ENCODE measurements at places on chromosomes 6 and 20.

GRCh38 chr6:34235307-34236130 lies 1.2 kb upstream of the HMGA1 start:
- peak; percentile 33 for DNase-seq

DNA sequence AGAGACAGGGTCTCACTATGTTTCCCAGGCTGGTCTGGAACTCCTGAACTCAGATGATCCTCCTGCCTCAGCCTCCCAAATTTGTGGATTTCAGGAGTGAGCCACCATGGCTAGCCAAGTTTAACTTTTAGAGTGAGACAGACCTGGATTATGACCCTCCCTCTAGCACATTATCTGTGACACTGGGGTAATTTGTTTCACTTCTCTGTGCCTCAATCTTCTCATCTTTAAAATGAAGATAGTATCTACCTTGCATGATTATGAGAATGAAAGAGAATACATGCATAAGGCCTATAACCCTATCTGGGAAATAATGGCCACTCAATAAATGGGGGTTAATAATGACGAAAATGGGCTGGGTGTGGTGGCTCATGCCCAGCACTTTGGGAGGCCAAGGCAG lies 373.6 kb downstream of the SYNE1 start:
- DNase-seq = no peak

- no peak for DNase-seq
Measured at GRCh38 chr20:52746190-52746589, 226.0 kb upstream of the TSHZ2 start.

GRCh38 chr6:51972659-51973058 lies 114.8 kb downstream of the PKHD1 start:
- DNase-seq = no peak

- no peak for DNase-seq
Measured at GRCh38 chr20:4769328-4769727, 47.6 kb downstream of the PRND start.

- DNase-seq = no peak
Measured at GRCh38 chr6:126102358-126102757, 116.0 kb downstream of the TRMT11 start.

DNA sequence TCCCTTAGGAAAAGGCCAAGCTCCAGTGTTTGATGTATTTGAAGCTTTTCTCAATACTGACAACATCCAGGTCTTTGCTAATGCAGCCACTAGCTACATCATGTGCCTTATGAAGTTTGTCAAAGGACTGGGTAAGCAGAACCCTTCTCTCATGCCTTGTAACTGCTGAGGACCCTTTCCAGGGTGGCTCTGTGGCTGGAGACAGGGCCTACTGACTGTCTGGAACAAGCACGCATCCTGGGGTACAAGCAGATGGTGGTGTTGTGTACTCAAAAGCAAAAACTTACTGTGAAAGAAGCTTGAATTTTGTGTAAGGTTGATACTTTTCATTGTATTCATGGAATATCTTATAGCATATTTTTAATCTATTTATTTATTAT lies 69.0 kb upstream of the SMIM28 start:
- DNase-seq = no peak

- no peak for DNase-seq
Measured at GRCh38 chr6:29739136-29739881, 16.1 kb downstream of the HLA-F start.

DNA sequence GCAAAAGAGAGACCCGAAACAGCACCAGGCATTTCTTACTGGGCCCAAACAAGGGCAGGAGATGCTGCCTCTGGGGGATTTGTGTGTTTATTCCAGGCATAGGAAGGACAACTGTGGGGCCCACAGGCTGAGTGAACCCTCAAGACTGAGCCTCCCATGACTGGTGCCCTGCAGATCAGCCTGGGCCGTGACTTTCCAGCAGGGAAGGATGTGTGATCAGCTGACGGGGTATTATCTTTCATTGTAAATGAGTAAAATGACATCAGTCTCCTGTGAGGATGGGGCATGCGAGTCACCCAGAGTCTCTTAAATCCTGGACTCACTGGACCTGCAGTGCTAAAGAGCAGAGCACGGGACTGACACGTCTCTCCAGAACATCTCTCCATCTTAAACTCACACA lies 3.9 kb upstream of the TEAD3 start:
- no peak for DNase-seq

DNA sequence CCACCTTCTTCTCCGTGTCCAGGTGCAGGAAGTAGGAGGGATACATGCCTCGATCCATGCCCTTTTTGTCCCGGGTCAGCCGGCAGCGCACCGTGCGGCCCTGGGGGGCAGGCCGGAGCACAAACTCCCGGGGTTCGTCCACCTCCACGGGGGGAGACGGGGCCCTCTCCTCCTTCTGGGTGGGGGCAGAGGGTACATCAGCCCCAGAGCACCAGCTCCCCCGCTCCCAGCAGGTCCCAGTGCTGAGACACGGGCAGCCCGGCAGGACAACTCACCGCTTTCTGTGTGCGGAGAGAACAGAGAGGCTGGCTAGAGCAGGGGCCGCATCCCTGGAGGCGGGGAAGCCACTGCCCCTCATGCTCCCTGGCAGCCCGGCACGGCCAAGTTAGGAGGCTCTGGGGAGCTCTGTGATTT lies 6.7 kb downstream of the TULP1 start:
- no peak for DNase-seq

- no peak for DNase-seq
Measured at GRCh38 chr20:13447385-13448180, 191.1 kb downstream of the TASP1 start.

- no peak for DNase-seq
Measured at GRCh38 chr6:152943260-152943897, 39.5 kb downstream of the FBXO5 start.

DNA sequence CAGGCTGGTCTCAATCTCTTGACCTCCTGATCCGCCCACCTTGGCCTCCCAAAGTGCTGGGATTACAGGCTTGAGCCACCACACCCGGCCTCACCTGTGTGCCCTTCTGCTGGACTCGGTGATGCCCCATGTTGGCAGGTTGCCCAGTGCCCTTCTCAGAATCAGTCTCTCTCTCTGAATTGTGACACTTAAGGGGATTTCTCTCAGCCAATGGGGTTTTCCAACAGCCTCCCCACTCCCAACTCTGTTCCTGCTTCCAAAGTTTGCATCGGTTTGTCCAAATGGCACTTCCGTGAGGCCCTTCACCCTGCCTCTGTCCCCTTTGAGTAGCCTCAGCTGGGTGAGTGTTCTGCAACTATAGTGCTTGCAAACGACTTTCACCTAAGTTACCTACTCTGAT lies 3.1 kb upstream of the MRPS10 start:
- no peak for DNase-seq

DNA sequence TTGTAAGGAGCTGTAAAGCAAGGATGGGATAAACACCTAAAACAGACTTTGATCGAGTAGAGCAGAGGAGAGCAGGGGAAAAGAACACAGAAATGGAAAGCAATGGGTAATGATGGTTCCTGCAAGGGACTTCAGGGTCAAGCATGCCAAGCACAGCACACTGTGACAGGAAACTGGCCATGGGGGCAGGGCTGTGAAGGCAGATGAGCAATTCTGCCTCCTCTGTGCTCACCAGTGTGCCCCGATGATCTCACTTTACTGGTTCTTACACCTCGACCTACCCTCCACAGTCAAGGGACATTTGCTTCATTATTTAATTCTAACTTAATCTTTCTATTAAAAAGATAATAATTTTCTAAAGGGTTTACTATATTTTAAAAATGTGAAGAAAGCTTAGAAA lies 21.6 kb upstream of the MYB start:
- no peak for DNase-seq

DNA sequence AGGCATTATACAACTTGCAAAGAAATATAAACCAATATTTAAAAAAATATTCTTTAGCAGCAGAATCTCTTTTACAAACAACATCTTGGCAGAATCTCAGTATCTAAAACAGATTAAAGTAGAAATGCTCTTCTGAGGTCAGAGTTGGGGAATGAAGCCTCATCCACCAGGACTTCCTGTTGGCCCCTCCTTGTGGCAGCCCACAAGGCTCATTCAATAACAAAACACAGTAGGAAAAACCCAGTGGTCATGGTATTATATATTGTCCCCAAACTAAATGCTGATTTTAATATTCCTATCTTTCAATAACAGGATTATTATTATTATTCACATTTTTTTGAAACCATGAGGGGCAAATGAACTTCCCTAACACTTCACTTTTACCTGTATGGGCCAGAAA lies 368.6 kb downstream of the BTBD9 start:
- DNase-seq = no peak

DNA sequence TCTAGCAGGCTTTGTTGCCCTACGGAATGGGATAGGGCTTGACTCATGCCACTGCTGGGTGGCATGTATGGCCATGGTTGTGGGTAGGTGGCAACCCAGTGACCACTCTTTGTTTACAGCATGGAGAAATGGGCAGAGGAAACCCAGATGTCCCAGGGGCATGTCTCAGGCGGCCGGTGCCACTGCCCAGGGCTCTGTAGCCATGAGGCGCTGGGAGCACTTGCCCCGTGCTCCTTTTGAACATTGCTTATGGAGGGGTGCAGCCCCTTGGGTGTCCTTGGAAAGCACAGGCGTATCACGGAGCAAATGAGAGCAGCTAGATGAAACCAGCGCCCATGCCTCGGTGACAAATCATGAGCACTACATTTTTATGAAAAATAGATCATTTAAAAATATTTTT lies 212.5 kb upstream of the ECI2 start:
- no peak for DNase-seq

DNA sequence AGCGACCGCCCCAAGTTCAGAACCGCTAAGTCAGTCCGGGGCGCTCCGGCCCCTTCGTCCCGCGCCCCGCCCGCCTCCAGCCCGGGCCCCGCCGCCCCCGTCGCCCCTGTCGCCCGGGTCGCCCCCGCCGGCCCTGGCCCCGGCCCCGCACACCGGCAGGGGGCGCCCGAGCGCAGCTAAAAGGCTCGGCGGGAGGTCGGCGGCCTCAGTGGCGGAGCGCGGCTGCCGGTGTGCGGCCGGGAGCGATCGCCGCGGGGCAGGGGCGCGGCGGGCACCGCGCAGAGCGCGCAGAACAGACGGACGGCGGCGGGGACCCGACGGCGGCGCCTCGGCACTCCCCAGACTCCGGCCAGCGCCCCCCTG lies at the start of gene FNDC1:
TSS of gene FNDC1 (plus strand) at position 208 of the 363 bp plus-strand sequence. CDS start 197 bp downstream, outside the sequence.
- DNase-seq = no peak

- DNase-seq = no peak
Measured at GRCh38 chr20:62604796-62605195, 37.5 kb upstream of the SLCO4A1 start.

- no peak for DNase-seq
Measured at GRCh38 chr20:59042151-59042795, at the start of gene PRELID3B. PRELID3B (minus strand) TSS chr20:59042786; CDS start chr20:59042730, 56 bp downstream.

- no peak for DNase-seq
Measured at GRCh38 chr6:151100326-151100725, 139.4 kb upstream of the AKAP12 start.

GRCh38 chr6:150420428-150420827 lies 51.6 kb downstream of the IYD start:
- no peak for DNase-seq
